ENCODE measurements at places on chromosomes 12 and 14.

DNA sequence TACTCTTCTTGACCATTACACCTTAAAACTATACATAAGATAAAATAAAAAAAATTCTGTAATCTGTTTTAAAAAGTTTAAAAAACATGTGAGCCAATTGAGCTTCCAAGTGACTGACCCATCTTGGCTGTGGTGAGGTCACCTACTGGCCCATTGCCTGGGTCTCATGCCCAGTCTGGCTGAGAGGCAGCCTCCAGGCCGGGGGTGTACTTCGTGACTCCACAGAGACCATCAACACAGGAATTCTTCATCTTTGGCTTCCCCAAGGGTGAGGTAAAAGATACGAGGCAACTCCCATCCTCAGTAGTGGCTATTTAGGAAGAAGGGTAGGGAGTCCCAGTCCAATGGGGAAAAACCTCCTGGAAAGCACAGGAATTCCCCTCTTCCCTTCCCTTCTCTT, 113.2 kb downstream of the APAF1 start:
- DNase-seq, result no peak

GRCh38 chr12:65123435-65124063, 2.4 kb upstream of the WIF1 start:
- DNase-seq, result no peak

- no peak for DNase-seq
These were observed 408.5 kb downstream of the CCER1 start for GRCh38 chr12:90546511-90546910.

DNA sequence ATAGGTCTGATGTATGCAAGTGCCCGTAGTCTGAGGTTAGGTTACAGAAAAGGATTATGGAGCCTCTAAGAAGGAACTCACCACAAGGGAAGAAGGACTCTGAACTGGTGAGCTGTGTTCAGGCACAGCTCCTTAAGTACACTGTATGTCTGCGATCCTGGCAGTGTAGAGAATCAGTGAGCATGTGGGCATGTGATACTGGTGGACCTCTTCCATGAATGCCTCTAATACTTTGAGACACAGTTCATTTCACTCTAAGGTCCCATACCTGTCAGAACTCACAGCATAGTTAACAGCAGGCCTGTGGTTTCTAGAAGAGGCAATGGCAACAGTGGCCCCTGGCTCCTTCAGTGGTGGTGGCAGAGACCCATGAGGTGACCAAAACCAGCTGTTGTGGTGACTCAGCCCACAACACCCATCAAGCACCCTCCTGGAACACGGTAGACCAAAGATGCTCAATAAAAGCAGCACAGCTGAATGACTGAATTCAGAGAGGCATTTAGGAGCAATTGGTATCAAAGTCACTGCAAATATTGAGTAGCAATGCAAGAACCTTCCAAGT, 6.9 kb upstream of the OR6J1 start:
- no peak for DNase-seq

GRCh38 chr14:68607867-68608573, 184.8 kb downstream of the ZFP36L1 start:
- no peak for DNase-seq
